ENCODE measurements at places on chromosomes 12 and 14.

DNA sequence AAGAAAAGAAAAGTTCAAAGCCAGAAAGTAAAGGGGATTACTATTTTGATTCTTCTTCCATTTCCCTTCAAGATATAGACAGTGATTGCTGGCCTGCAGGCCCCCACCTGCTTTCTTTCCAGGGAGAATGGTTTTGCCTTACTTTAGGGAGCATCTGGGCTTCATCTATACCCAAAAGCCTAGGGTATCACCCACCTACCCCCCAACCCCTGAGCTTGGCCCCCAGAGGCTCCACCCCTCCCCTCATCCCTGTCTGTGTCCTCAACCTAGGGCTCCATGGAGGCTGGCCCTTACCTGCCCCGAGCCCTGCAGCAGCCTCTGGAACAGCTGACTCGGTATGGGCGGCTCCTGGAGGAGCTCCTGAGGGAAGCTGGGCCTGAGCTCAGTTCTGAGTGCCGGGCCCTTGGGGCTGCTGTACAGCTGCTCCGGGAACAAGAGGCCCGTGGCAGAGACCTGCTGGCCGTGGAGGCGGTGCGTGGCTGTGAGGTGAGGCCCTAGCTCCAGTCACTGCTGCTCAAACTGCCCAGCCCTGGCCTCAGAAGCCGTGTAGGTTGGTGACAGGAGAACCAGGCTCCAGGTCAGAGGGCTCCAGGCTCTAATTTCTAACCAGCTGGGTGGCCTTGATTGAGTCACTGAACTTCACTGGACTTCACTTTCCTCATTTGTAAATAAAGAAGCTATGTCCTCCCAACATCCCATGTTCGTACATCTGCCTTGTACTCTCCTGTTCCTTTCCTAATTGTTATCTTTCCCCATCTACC is 13.6 kb downstream of the ARHGEF40 start:
- no peak for DNase-seq

GRCh38 chr12:15662303-15662980 is 126.7 kb downstream of the EPS8 start:
- DNase-seq: no peak

GRCh38 chr12:28941248-28941647 is 207.8 kb upstream of the FAR2 start:
- DNase-seq: no peak

DNA sequence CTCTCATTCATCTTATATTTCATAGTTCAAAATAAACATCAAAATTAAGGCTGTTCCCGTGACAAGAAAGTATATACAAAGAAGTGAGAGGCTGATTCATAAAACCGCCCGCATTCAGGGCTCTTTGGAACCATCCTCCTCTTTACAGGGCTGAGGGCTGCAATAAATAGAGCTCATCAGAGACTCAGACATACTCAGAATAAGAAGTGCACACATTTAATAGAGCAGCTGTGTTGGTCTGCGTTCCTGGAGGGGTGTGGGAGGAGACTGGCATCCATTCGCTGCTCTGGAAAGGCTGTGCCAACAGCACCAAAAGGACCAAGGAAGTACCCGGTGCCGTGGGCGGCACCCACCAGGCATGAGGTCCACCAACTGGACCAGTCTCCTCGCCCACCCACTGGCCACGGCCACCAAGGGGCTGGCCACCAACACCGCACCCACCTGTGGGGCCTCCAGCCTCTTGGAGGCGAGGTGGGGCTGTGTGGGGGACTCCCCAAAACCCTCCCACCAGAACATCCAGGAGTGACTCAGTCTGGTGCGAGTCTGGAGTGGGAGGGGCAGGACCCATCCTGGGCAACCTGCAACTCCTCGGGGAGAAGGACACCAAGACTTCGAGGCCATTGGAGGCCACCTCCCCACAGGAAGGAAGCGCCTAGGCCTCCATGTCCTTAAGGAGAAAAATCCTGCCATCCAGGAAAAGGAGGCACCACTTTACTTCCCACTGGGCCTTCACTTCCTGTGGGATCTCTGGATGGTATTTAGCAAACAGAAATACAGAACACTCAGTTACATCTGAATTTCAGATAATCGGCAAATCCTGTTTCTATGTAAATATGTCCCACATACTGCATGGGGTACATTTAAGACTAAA is 32.7 kb downstream of the VCPKMT start:
- peak; percentile 52 for DNase-seq

DNA sequence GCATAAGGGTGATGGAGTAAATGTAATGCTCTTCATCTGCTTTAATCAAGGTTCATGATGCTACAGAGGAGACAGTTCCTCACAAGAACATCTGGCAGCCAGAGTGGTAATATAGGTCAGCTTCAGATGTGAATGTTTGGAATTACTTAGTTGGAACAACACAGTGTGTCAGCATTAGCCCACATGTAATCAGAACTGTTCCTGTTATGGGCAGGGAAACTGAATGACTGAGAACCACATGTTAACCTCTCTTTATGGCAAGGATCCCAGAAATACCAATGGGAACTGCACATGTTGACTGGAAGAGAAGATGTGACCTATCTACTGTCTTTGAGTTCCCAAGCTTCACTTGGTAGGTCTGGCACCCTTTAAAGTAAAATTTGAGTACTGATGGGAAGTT is 390.1 kb upstream of the PDE3A start:
- DNase-seq: no peak

- DNase-seq: peak; percentile 89
Measured at GRCh38 chr12:9813821-9814798, 13.2 kb upstream of the KLRF1 start.

GRCh38 chr12:87518481-87518880 is 510.7 kb downstream of the C12orf50 start:
- no peak for DNase-seq

GRCh38 chr12:97545804-97546203 is 83.2 kb downstream of the RMST start:
- no peak for DNase-seq

DNA sequence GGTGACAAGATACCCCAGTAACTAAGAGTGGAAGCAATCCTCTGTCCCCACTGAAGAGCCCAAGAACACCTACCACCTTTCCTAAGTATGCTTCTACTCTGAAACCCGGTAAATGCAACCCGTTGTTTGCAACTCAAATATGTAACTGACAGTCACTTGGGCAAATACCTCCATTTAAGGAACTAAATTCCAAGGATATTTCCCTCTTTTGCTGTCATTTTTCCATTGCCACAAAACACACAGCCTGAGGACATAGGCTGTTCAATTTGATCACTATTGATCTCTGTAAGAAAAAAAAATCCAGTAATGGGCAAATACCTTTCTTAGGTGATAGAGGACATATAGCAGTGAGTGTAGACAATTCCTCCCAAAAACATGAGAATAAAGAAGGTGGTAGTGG is 6.6 kb upstream of the PHLDA1 start:
- no peak for DNase-seq

DNA sequence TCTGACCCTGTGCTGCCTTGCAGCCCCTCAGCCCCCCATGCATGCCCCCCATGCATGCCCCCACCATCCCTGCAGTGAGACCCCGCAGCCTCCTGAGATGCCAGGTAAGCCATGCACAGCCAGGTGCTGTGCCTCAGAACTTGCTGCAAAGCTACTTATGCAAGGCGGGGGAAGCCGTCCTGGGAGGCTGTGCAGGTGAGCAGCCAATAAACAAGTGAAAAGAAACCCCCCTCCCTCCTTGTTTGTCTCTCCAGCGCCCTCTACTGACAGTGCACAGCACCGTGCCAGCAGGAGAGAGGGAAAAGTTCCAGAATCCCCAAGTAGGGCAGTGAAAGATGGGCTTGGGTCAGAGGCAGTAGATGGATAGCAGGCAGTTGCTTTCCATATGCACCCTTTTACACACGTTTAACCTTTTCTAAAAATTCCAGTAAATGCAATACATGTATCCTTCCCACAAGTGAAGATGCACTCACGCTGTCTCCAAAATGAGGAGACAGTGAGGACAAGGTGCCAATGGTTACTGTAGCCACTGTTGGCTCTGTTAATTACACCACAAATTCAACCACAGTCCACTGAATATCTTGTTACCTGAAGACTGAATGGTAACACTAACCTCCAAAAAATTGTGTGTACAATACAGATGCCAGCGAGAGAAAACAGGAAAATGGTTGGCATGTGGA is 18.0 kb downstream of the TNFAIP2 start:
- DNase-seq: peak; percentile 9

DNA sequence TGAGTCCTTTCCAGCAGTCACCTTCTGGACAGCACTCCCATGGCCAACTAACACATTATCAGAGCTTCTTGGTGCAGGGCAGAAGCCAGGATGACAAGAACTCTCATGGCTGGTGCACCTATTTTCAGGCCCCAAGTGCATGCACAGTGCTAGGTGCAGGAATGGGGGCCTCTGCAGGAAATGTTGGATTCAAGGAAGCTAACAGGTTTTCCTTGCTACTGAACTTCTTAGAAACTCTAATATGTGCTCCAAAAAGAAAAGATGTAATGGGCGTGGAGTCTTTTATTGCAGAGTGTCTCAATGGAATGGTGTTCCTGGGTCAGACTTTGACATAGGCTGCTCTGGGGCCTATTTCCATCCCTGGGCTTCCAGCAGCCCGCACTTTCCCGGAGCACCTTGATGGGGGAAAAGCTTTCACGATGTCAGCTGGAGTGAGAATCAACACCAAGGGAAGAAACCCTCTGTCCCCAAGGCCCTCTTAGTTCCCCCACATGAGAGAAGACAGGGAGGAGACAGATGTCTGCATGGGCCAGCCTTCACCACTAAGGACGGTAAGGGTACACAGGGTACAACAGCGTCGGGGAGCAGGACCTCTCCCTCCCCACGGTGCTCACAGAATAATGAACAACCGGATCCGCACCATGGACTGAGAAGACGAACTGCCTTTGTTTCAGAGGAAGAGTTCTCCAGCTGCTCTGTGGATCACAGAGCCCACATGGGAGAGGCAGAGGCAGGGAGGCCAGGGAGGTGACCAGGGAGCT is 6.9 kb downstream of the KRT3 start:
- no peak for DNase-seq

- DNase-seq: no peak
Measured at GRCh38 chr12:84075991-84076390, 836.6 kb downstream of the SLC6A15 start.

- no peak for DNase-seq
Measured at GRCh38 chr12:91349476-91349875, 166.9 kb upstream of the DCN start.

DNA sequence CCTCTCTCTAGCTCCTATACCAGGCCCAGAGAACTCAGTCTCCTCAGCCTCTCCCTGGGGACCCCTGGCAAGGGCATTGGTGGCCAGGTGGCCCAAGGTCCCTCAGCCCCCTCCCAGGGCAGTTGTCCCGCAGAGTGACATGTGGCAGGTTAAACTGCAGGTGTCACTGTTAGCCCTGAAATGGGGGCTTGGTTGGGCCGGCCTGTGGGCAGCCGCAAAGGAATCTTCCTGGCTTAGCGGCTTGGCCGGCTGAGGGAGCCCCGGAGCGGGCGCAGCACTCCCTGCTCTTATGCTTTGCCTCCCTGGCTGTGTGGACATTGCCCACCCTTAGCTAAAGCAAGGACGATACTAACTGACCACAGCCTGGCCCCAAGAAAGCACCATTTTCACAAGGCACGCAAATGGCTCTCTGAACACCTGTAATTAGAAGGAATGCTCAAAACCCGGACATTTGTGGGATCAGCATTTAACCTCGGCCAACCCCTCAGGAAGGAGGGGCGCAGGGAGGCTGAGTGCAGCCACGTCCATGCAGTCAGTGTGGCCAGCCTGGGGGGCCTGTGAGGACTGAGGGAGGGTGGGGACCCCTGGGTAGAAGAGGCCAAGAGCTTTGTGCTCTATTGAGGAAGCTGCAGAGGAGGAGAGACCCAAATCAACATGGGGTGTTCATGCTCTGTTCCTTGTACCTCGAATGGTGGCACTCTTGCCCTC is 82.2 kb downstream of the PAPOLA start:
- DNase-seq: no peak

DNA sequence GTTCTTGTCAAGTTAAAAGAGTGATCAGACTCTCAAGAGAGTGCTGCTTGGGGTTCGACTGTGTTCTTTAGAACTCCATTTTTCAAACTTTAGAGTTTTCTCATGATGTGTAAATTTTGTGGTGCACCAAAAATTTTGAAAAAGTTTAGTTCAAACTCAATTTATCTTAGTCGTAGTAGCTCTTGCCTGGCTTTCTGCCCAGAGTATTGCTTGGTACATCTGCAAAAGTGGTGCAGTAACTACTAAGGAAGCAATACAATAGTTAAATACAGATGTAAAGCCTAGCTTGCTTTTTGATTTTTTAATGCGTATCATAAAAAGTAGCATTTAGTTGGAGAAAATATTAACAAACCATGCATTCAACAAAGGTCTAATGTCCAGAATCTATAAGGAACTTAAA is 9.5 kb upstream of the CCDC91 start:
- DNase-seq: no peak

DNA sequence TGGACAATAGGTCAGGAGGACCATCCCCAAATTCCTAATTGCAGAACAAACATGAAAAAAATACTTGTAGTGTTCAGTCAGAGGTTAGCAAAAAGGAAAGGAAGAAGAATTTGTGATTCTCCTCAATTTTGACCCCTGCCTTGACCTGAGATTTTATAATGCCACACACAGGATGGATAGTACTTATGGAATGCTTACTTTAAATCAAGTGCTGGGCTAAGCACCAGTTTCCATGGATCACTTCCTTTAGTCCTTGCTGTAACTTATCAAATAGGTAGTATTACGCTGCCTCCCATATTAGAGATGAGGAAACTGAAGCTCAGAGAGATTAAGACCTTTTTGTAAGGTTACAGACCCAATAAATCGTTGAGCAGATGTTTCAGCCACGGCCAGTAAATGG is 81.2 kb upstream of the OVCH1 start:
- no peak for DNase-seq

DNA sequence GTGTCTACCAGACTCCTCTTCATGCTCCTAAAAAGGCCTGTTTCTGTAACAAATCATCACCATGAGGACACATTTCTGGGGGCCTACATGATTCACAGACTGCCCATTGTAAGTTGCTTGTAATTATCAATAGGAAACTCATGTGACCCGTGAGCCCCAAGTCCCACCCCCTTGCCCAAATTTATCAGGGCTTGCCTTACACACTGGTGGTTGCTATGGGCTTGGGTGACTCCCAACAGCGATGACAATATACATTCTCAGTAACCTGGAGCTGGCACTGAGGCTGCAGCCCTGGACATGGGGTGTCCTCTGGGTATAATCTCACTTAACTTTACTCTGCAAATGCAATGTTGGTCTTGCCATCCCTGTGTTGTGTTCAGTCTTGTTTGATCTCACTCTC is 149.2 kb downstream of the NRXN3 start:
- no peak for DNase-seq

- peak; percentile 69 for DNase-seq
Measured at GRCh38 chr14:24430682-24431568, 1.2 kb downstream of the KHNYN start.

DNA sequence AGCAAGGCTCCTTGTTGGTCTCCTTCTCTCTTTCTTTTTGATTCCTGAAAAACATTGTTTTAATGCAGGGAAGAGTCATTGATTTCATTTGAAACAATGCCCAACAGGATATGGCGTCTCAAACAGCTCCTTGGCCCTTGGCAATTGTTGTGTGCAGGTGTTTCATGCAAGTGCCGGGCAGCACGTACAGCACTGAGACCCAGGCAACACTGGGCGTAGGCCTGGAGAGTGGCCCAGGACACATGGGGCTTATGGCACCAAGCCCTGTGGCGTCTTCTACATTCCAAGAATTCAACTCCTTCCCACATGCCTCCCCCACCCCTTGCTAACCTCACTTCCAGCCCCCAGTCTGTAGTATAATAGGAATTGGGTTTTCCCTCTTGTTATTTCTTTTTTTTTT is 230.4 kb downstream of the SPTSSA start:
- no peak for DNase-seq

- DNase-seq: no peak
Measured at GRCh38 chr14:100522616-100523099, 64.6 kb downstream of the BEGAIN start.

GRCh38 chr14:98252820-98253219 is 1019.2 kb downstream of the BCL11B start:
- DNase-seq: no peak

- no peak for DNase-seq
Measured at GRCh38 chr14:36224176-36224575, 47.7 kb upstream of the PTCSC3 start.

All from activated T-cell treated with anti-CD3 and anti-CD28 coated beads for 24 hours (primary cell).